Liver (tissue), 10 donors: ENCODE measurements at places on chromosomes 11 and 22.

DNA sequence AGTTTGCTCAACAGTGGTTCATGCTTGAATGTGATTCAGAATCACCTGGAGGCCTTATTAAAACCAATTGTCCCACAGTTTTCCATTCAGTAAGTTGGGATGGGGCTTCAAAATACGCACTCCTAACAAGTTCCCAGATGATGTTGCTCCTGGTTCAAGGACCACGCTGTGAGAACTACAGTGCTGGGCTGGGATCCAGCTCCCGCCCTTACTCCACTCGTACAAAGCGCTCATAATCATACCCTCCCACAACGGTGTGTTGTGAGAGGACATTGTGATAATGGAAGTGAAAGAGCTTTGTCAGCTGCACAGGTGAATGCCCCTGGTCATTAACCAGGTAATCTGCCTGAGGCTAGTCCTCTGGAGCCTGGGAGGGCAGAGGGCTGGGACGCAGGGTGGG is 1.3 kb upstream of the CD82 start:
- no peak for DNase-seq

DNA sequence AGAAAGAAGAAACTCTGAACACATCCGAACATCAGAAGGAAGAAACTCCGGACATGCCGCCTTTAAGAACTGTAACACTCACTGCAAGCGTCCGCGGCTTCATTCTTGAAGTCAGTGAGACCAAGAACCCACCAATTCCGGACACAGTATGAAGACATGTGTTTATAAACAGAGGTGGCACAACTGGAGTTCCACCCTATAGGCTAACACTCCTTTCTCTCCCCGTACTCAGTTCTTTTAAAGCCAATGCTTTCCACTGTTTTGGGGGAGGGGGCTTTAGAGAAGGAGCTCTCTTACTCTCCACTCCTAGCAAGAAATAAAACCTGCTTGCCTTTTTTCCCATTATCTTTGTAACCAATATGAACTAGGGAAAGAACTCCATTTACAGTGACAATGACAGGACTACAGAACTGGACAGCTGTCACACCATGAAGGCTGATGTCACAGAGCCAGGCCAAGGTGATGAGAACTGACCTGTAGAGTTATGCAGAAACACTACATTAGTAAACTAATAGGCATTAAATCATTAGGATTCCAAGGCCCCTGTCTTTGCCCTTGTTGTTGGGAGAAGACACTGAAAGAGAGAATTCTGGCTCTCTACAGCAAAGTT is 733 bp downstream of the TRIM5 start:
- DNase-seq: no peak

DNA sequence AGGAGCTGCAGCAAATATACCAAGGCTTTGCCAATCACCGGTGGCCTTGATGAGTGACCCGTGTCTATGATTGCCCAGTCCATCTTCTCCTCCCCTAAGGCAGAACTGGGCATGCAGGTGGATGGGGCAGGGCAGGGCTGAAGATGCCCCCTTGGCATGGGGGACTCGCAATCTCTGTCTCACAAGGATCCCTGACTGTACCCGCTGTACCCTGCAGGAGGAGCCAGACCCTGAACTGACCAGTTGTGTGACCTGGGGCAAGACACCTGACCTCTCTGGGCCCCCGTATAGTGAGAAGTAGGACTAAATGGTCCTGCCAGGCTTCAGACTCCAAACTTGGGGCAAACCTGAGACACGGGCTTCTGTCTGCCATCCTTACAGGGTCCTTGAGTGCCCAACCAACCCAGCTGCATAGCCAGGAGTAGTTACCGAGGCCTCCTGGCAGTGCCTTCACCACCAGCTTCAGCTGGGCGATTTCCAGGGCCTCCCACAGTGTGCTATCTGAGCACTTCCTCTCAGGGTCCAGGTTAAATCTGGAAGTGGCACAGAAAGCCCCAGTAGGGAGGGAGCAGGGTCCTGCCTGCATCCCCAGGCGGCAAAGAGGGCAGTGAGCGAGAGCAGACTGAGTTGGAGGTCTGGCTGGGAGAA is 6.4 kb upstream of the KCNJ11 start:
- DNase-seq: no peak

DNA sequence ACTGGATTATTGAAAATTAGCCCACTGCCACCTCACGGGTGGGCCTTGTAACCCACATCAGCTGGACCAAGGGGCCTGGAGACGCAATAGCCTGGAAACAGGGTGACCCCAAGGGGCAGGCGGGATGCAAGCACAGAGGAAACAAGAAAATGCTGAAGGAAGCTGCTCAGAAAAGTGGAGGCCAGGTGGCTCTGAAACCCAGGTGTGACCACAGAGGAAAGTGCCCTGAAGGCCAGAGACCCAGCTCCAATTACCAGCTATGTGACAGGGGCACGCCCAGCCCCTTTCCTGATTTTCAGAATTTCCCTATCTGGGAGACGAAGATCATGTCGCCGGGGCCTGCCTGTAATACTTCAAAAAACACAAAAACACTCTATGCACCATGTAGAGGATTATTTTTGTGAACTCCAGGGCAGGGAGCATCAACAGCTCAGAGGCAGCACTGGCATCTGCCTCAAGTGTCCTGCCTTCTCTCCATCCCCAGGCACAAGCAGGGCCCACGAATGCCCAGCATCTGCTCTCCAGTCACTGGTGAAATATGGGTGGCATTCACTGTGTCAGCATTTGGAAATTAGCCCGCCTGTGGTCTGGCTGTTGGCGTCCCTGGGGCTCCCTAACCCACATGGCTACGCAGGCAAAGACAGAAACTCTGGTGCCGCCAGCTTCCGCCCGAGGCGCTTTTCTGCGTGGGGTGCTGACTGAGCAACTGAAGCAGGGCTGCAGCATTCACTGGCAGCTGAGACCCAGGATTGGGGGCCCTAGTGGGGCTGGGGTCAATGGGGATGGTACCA is 6.3 kb downstream of the KCNJ1 start:
- no peak for DNase-seq

GRCh38 chr22:19207401-19207808 is 28.9 kb upstream of the SLC25A1 start:
- no peak for DNase-seq

DNA sequence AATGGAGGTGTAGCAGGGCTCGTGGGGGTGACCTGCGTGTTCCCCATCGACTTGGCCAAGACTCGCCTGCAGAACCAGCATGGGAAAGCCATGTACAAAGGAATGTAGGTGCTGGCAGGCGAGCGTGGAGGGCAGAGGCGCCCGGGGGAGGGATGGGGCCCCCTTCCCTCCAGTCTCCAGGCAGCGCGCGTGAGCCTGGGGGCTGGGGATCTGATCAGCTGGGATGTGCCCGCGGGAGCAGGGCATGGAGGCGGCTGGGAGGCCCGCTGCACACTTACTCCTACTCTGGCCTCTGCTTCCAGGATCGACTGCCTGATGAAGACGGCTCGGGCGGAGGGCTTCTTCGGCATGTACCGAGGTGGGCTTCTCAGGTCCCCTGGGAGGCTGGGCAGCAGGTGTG is 17.8 kb downstream of the SLC25A18 start:
- DNase-seq: no peak

GRCh38 chr11:117062498-117062897 is 35.7 kb downstream of the SIK3 start:
- DNase-seq: no peak

DNA sequence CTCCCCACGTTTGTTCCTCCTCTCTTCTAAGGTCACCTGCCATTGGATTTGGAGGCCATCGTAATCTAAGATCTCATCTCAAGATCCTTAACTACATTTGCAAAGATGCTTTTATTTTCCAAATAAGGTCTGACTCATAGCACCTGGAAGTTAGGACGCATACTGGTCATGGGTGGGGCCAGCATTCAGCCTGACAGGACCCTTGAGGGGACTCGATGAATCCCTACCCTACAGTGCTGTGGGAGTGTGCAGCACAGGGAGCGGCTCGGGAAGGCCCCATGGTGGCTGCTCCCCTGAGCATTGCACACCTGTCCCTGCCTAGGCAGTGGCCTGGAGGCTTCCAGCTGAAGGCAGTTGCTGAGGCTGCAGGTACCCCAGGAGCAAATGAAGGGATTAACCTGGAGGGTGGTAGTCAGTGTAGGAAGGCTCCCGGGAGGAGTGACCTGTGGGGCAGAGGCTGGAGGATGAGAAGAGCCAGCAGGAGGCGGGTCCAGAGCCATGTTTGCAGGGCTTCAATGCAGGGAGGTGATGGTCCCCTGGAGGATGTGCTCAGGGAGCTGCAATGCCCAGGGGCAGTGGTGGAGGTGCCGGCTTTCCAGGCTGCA is 362.2 kb downstream of the CTTN start:
- no peak for DNase-seq
